ENCODE measurements at places on chromosomes 16 and 17. TPM values are rescaled to one million over a fixed set of nuclear protein-coding genes. Genes with fewer than 3 reads are reported as not detected.

GRCh38 chr17:1390432-1391367 lies 9.3 kb downstream of the YWHAE start:
- DNase-seq = peak; percentile 43
- no peaks in the 10 kb centered on the region for H3K36me3 ChIP-seq
- H3K4me1 ChIP-seq = peaks cover 25% of the 10 kb centered on the region
- H3K27ac ChIP-seq = peak overlapping the region; percentile 99
- no peak overlapping the region for H3K4me3 ChIP-seq

- H3K4me3 ChIP-seq = no peak overlapping the region
- H3K27me3 ChIP-seq = no peaks in the 10 kb centered on the region
- H3K36me3 ChIP-seq = no peaks in the 10 kb centered on the region
- H3K4me1 ChIP-seq = peaks cover 6% of the 10 kb centered on the region
- H3K27ac ChIP-seq = no peak overlapping the region
These were observed 16.2 kb upstream of the CTCF start for GRCh38 chr16:67546091-67546501.

DNA sequence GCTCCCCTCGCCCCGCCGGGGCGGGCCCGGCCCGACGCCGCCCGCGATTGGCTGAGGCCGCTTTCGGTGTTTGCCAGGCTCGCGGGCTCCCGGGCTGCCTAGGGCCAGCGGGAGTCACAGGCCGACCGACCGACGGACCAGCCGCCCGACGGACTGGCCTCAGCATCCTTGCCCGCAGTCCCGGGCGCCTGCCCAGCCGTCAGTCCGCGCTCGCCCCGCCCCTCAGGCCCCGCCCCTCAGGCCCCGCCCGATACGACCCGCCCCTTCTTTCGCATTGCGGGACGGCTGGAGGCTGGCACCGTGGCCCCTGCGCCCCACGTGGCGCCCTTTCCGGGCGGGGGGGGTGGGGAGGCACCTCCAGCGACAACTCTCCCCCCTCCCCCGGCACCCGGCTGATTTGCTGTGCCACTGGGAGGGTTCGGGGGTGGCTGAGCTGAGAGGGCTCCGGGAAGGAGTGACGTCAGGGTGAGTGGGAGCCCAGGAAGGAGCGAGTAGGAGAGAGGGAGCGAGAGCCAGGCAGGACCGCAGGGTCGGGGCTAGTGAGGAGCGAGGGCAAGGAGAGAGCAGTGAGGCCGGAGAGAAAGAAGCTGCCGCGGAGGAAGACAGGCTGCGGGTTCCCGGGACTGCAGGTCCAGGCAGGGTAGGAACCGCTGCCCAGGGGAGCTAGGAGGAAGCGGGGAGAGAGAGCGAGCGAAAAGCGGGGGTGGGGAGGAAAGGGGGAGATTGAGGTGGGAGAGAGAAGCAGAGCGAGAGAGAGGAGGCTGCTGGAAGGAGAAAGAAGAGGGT lies at the start of gene ASPHD1:
Gene ASPHD1 (plus strand): TSS at position 387 of the 786 bp plus-strand sequence. CDS start 484 bp downstream, outside the sequence.
- H3K27ac ChIP-seq = no peak within 1 kb of the TSS
- DNase-seq = peak; percentile 58
- no peaks in the 10 kb centered on the region for H3K4me1 ChIP-seq
- H3K27me3 ChIP-seq = no peaks in the 10 kb centered on the region
- no peaks in the 10 kb centered on the region for H3K36me3 ChIP-seq

The LCMT1 gene
- 39.8 TPM for total RNA-seq

DNA sequence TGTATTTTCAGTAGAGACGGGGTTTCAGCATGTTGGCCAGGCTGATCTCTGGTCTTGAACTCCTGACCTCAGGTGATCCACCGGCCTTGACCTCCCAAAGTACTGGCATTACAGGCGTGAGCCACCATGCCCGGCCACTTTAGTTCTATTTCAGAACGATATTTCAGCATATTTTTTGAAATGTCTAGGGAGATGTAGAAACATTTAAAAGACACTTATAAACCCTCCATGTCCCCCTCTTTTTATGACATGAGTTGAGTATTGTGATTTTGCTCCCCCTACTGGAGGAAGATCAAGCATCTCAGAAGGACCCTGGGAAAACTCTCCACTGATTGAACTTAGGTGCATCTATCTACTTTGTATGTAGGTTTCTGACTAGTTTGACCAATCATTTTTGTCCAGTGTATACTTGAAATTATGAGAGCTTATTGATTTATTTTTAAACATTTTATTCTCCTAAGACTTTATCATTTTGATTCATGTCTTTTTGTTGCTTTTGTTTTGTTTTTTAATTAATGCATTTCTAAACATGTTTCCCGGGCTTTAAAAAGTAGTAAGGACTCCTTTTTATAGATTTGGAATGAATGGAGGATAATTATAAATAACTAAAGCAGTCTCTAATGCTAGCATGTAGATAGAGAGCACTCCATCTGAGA lies 105.1 kb downstream of the CHD9 start:
- peak; percentile 28 for DNase-seq
- H3K27me3 ChIP-seq = no peaks in the 10 kb centered on the region
- H3K4me1 ChIP-seq = no peaks in the 10 kb centered on the region
- H3K27ac ChIP-seq = peak overlapping the region; percentile 22

DNA sequence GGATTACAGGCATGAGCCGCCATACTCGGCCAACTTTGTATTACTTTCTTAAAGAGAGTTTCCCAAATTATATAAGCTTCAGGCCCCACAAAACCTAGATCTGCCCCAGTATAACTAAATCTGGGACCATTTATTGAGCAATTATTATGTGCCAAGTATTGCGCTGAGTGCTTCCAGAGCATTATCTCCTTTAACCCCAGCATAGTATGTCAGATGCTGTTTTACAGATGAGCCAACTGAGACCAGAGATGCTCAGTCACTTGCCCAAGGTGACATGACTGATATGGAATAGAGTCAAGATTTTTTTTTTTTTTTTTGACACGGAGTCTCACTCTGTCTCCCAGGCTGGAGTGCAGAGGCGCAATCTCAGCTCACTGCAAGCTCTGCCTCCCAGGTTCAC lies 1.9 kb upstream of the ERBB2 start:
- DNase-seq = no peak
- no peaks in the 10 kb centered on the region for H3K27me3 ChIP-seq
- no peak overlapping the region for H3K4me3 ChIP-seq
- H3K36me3 ChIP-seq = no peaks in the 10 kb centered on the region
- H3K4me1 ChIP-seq = no peaks in the 10 kb centered on the region

- H3K27me3 ChIP-seq = no peaks in the 10 kb centered on the region
- no peak overlapping the region for H3K27ac ChIP-seq
- DNase-seq = no peak
- H3K4me3 ChIP-seq = no peak overlapping the region
- no peaks in the 10 kb centered on the region for H3K36me3 ChIP-seq
These were observed 25.4 kb upstream of the NFATC3 start for GRCh38 chr16:68059804-68060203.

GRCh38 chr17:35786941-35787432 lies 8.5 kb downstream of the MMP28 start:
- no peak overlapping the region for H3K4me3 ChIP-seq
- H3K4me1 ChIP-seq = peaks cover 10% of the 10 kb centered on the region
- DNase-seq = no peak
- no peaks in the 10 kb centered on the region for H3K36me3 ChIP-seq

The CACNG5 gene
- total RNA-seq = not detected

- no peak overlapping the region for H3K27ac ChIP-seq
- H3K36me3 ChIP-seq = no peaks in the 10 kb centered on the region
- DNase-seq = no peak
- no peaks in the 10 kb centered on the region for H3K4me1 ChIP-seq
- H3K27me3 ChIP-seq = no peaks in the 10 kb centered on the region
These were observed 409.6 kb downstream of the SOX9 start for GRCh38 chr17:72530454-72530853.

The FAM83G gene
- 1.2 TPM for total RNA-seq

The ZG16 gene
- under 0.01 TPM for total RNA-seq

The TLCD3B gene
- total RNA-seq = 0.62 TPM

GRCh38 chr17:42388381-42389134 lies at the start of gene STAT3:
Gene STAT3 (minus strand): TSS chr17:42388442. CDS start chr17:42348516, 39,926 bp downstream.
- peaks cover 8% of the 10 kb centered on the region for H3K4me1 ChIP-seq
- peak within 1 kb of the TSS; percentile 99 for H3K27ac ChIP-seq
- no peaks in the 10 kb centered on the region for H3K36me3 ChIP-seq

Measured in uterus (tissue), 4 donors.